Ureter (tissue), 1 donor: ENCODE measurements at places on chromosomes 12 and 14.
A peak's percentile ranks its signal among the peaks of the same experiment; 100 is the strongest.

GRCh38 chr14:45222485-45223262 is 30.3 kb downstream of the MIS18BP1 start:
- no peak for DNase-seq

- no peak for DNase-seq
These were observed 2.3 kb upstream of the JPH4 start for GRCh38 chr14:23580948-23581281.

DNA sequence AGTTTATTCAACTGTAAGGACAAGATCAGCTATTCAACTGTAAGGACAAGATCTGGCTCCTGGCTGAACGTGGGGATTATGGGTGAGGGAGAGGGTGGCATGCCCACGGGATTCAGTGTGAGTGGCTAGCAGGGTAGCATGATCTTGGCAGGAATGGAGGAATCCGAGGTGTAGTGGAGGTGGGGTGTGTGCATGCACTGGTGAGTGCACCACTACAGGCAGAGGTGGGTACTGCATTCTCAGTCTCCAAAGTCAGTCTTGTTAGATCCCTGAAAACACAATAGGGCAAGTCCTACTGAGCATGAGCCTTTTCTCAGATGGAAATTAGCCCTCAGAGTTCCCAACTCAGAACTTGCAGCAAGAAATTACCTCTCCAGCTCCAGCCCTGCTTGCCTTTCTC is 32.2 kb upstream of the DCD start:
- DNase-seq = no peak

DNA sequence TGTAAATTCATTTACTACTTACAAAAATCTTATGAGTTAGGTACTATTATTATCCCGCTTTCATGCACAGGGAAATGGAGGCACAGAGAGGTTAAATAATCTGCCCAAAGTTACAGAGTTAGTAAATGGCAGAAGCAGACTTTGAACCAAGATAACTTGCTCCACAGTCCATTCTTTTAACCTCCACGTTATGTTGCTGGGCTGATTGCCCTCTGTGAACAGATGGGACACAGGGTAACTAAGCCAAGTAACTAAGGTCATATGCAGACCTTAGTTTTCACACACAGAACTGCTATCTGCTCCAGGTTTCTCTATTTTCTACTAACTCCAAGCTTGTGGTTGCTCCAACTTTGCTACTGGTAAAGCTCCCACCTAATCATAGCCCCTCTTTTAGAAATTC is 147.1 kb upstream of the IFNG-AS1 start:
- DNase-seq = no peak

DNA sequence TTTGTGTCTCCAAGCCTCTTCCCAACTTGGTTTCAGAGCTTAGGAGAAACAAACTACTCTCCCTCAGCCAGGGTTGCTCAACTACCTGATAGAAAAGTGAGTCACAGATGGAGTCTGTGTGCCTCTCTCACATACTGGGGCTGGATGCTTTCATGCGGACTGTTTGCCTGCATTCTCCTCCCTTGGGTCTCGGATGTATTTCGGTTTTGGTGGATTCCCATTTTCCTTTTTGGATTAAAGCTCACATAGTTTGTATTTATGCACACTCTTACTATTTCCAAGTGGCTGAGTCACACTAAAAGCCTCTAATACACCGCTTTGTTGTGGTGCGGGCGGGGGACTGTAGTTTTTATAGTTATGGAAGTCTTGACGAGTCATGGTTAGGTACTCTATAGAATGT is 505.4 kb downstream of the LRFN5 start:
- DNase-seq = no peak

GRCh38 chr12:64835901-64836300 is 11.5 kb downstream of the TBC1D30 start:
- DNase-seq = no peak

DNA sequence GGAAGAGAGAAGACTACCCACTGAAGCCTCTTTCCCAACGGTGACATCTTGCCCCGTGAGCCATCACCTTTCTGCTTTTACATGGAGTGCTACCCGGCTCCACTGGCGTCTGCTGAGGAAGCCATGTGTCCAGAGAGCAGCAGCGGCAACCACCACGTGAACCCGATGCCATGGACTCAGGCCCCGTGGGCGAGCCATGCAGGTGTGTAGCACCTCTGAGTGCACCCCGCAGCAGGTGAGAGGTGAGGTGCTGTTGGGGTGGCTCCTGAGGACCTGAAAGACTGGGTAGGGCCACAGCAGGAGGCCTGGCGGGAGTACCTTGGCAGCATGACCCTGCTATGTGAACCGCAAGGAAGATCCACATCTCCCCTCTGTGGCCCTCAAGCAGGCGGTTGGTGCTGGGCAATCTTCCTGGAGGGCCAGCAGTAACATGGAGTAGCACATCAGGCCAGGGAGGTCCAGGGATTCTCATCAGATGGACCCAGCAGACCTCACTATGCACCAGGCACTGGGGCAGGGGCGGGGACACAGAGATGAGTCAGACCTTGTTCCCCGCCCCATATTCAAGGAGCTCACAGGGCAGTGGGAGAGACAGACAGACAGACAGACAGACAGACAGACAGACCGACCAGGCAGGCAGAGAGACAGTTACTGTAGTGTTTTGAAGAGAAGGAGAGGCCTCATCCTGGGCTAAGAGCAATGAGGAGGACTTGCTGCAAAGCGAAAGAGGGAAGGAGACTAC is 129.6 kb downstream of the PAPOLA start:
- peak; percentile 29 for DNase-seq

- DNase-seq = peak; percentile 18
These were observed 75.1 kb downstream of the TTC7B start for GRCh38 chr14:90740946-90741681.

GRCh38 chr12:99975321-99975720 is 9.4 kb downstream of the ANKS1B start:
- DNase-seq = no peak

- DNase-seq = peak; percentile 50
These were observed 3.4 kb downstream of the GALNT16 start for GRCh38 chr14:69263364-69263763.

- no peak for DNase-seq
These were observed 46.0 kb downstream of the YEATS4 start for GRCh38 chr12:69405566-69405865.
